Activated CD4-positive, alpha-beta T cell treated with anti-CD3 and anti-CD28 coated beads for 36 hours (primary cell): ENCODE measurements at places on chromosomes 16 and 17. TPM values are rescaled to one million over a fixed set of nuclear protein-coding genes. Genes with fewer than 3 reads are reported as not detected.

The ABAT gene
- 5.4 TPM for total RNA-seq

The TP53TG3B gene
- 0.37 TPM for total RNA-seq

The CORO6 gene
- 13.9 TPM for total RNA-seq

The XPO6 gene
- total RNA-seq, result 241 TPM

The SLC38A8 gene
- total RNA-seq, result not detected

The TAC4 gene
- not detected for total RNA-seq
